ENCODE measurements at places on chromosomes 6 and 20.

DNA sequence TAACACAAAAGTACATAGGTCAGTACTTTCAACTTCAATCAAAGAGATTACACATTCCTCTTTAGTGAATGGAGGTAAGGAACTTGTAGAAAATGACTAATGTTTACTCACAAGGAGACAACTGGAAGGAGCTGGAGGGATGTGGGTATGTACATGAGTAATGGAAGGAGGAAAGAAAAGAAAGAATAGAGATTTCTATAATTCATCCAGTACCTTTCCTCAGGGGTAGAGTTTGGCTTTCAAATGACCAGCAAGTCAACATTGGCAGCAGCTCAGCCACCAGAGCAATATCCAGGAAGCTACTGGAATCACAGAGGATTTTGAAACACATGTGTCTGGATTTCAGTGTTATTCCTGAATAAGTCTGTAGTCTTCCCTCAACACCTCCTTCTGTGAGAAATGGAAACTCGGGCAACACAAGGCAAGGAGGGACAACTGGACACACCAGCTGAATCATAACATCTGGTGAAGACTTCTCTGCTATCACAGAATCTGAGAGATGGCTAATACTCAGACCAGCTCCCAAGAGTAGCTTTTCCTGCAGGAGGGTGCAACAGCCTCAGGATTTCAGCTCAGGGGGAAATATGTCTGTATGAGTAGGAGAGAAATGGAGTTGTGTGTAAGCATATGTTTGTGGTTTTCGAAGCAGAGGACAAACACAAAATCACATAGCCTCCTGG is 98.8 kb downstream of the HAO1 start:
- no peak for DNase-seq

DNA sequence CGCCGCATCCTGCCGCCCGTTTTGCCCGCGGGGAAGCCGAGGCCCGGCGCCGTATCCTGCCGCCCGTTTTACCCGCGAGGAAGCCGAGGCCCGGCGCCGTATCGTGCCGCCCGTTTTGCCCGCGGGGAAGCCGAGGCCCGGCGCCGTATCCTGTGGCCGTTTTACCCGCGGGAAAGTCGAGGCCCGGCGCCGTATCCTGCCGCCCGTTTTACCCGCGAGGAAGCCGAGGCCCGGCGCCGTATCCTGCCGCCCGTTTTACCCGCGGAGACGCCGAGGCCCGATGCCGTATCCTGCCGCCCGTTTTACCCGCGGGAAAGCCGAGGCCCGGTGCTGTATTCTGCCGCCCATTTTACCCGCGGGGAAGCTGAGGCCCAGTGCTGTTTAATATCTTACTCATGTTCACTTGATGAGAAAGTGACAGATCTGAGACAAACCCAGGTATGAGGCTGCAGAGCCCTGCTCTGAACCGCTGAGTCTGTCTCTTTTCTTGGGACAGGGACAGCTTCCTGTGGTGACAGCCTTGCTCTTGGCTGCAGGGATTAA is 129.4 kb downstream of the CDH26 start:
- no peak for DNase-seq

- DNase-seq, result no peak
Observed at GRCh38 chr6:121688974-121689373, 253.5 kb downstream of the GJA1 start.

GRCh38 chr6:36791521-36792135 is 47.6 kb downstream of the CPNE5 start:
- no peak for DNase-seq

- DNase-seq, result no peak
Observed at GRCh38 chr6:33769248-33769821, 19.6 kb downstream of the LEMD2 start.

GRCh38 chr6:107154801-107155160 is 39.5 kb upstream of the BEND3 start:
- no peak for DNase-seq
